ENCODE measurements at places on chromosomes 1 and 21. TPM values are rescaled to one million over a fixed set of nuclear protein-coding genes. Genes with fewer than 3 reads are reported as not detected.

- no peak for DNase-seq
- H3K27me3 ChIP-seq, result no peaks in the 10 kb centered on the region
- H3K4me1 ChIP-seq, result peaks cover 34% of the 10 kb centered on the region
- H3K36me3 ChIP-seq, result peaks cover 5% of the 10 kb centered on the region
- H3K4me3 ChIP-seq, result no peak overlapping the region
Measured at GRCh38 chr21:38804030-38804788, 1.5 kb upstream of the ETS2 start.

DNA sequence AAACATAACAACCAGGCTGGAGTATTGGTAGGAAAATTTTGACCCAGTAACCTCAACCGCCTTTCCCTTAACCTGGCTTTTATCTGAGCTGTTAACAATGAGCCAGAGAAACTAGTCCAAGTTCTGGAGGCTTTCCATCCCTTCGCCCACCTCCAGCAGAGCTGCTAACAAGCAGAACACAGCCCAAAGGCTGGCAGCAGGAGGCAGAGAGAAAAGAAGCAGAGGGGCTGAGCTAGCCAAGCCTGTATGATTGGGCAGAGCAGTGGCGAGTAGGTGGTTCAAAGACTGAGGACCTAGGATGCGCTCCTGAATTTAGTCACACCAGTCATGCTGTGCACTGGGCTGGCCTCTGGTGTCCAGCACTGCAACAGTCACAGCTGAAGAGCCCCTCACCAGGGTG, 123.0 kb downstream of the TNR start:
- no peak overlapping the region for H3K27ac ChIP-seq
- H3K4me3 ChIP-seq, result no peak overlapping the region
- no peaks in the 10 kb centered on the region for H3K4me1 ChIP-seq
- H3K27me3 ChIP-seq, result no peaks in the 10 kb centered on the region
- no peaks in the 10 kb centered on the region for H3K36me3 ChIP-seq

DNA sequence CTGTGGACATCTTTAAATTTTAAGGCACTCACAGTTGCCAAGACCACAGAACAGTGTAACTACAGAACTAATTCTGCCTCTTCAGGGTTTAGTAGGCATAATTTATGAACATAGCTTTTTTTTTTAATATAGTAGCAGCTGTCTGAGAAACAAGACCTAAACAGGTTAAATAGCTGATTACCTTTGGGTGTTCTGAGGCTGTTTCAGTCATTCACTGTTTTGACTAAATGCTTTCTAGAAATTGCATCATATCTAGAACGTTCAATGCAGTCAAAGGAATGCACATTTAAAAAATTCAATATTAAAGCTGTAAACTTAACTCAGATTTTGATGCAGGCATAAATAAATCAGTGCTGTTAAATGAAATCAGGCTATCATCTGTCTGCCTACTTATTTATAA, 101.6 kb downstream of the BRINP3 start:
- H3K27ac ChIP-seq, result no peak overlapping the region
- H3K36me3 ChIP-seq, result no peaks in the 10 kb centered on the region
- no peak overlapping the region for H3K4me3 ChIP-seq
- no peak for DNase-seq
- no peaks in the 10 kb centered on the region for H3K27me3 ChIP-seq
- H3K4me1 ChIP-seq, result no peaks in the 10 kb centered on the region

The GUCA2B gene
- not detected for total RNA-seq

DNA sequence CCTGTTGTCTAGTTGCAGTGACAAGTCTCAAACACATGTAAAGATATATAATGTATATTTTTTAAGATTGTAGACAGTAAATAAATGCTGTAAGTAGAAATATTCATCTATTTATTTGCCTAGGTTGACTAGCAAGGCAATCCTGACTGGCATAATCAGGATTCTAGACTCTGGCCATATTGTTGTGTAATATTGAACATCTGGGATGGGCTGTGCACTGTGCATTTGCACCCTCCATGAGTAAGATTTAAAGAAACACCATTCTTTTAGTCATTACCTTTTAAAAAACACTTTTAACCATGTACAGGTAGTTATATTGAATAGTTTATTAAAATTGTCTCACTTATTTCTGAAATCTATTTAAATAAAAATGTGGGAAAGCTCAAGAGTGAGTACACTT, 32.4 kb downstream of the RASAL2 start:
- DNase-seq, result no peak
- H3K36me3 ChIP-seq, result no peaks in the 10 kb centered on the region
- H3K27ac ChIP-seq, result peak overlapping the region; percentile 67
- H3K4me1 ChIP-seq, result peaks cover 20% of the 10 kb centered on the region

The PTCH2 gene
- 1.0 TPM for total RNA-seq

The TGFB2 gene
- 9.8 TPM for total RNA-seq

The FMO5 gene
- 25.8 TPM for total RNA-seq

The TMEM269 gene
- total RNA-seq, result 0.17 TPM

DNA sequence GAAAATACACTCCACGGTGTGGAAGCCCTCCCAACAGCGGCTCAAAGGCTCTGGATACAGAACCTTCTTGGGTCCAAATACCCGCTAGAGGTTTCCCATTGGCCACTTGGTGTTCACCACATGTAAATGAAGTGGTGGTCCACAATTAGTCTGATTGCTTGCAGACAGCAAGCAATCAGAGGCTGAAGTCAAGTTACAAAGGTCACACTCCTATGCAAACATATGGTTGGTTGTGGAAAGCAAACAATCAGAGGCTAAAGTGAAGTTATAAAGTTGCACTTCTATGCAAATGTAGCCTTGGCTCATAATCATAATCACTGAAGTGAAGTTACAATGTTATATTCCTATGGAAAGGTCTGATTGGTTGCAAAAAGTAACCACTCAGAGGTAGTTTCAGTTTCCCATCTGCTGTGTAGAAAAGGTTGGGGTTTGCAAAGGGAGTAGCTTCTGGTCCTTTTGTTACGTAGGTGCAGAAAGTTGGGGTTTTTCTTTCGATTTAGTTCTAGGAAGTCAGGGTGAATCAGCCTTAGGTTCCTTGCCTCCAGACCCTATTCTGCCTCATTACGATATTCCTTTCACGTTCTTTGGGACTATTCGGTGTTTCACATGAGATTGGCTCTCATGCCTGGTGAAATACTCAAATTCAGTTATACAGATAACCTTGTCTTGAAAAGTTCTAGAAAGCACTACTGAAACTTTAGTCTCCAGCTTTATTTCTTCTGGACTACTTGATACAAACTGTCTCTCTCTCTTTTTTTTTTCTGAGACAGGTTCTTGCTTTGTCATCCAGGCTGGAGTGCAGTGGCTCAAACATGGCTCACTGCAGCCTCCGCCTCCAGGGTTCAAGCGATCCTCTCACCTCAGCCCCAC, 36.7 kb upstream of the MTF2 start:
- no peak overlapping the region for H3K27ac ChIP-seq
- no peaks in the 10 kb centered on the region for H3K27me3 ChIP-seq
- no peak overlapping the region for H3K4me3 ChIP-seq
- DNase-seq, result no peak
- no peaks in the 10 kb centered on the region for H3K4me1 ChIP-seq
- H3K36me3 ChIP-seq, result no peaks in the 10 kb centered on the region

Data from left lung (tissue), 14 donors.